ENCODE measurements at places on chromosomes 12 and 14.

- DNase-seq, result no peak
These were observed 26.8 kb downstream of the RIC8B start for GRCh38 chr12:106801167-106801708.

DNA sequence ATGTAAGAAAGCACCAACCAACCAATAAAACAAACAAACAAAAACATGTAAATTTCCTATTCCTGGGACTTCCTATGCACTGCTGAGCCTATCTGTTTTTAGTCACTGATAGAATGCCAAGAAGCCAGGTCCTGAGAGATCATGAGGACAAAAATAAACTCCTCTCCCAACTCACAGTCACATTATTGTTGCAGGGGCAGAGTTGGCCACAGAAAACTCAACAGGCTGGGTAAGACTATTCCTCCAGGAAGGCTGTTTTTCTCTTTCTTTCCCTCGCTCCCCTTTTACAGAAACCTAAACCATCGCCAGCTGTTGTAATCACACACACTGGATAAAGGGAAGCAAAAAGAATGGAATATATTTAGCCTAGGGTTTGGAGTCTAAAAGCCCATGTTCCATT is 55.8 kb upstream of the METAP2 start:
- no peak for DNase-seq

DNA sequence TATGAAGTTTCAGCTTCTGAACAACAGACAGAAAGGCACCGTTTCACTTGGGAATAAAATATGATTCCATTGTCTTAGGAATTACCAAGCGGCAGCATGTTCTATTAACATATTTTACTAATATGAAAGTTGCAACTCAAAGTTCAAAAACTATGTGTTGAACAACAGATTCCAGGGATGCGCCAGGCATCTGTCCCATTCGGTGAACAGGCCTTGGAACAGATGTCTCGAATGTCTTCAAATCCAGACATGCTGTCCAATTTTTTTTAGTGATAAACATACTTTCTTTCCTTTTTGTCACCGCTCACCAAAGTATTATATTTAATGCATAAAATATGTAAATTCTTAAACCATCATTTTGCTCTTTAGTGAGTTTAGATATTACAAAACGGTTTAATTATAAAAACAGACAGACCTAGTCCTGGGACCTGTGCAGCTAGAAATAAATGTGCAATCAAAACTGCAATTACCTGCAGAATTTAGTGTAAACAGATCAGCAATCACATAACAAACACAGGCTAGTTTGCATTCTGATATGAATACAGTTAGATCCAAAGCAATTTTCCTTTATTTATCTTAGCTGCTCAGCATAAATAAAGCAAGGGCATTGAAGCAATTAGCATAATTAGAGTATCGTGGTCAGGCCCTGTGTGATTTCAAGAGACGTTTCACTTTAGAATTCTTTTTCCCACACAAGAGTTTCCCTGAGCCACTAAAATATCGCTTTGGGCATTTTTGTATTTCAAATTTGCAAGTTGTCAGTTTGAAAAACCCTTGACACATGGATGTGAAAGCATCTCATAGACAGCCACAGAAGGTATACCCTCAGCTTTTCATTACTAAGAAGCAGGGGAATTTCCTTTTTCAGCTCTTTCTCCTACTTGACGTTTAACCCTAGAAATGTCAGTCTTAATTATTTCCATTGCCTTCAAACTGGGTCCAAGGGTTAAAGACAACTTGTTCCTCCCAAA is 420.8 kb downstream of the EGLN3 start:
- no peak for DNase-seq

- DNase-seq, result no peak
These were observed 16.3 kb upstream of the BEGAIN start for GRCh38 chr14:100603341-100604120.

GRCh38 chr12:13504074-13504473 is 307.5 kb downstream of the EMP1 start:
- no peak for DNase-seq

DNA sequence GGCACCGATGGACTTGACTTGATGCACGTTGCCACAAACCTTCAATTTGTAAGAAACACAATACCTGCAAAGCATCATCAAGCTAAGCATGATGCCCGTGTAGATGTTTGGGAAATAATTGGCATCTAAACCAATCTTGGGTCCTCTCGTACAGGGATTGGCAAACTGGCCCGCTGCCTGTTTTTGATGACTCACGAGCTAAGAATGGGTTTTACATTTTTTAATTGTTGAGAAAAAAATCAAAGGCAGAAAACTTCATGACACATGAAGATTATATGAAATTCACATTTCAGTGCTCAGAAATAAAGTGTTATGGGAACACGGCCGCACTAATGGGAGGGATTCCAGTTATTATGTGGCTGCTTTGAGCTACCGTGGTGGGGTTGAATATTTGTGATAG is 10.9 kb downstream of the MTA1 start:
- DNase-seq, result no peak

DNA sequence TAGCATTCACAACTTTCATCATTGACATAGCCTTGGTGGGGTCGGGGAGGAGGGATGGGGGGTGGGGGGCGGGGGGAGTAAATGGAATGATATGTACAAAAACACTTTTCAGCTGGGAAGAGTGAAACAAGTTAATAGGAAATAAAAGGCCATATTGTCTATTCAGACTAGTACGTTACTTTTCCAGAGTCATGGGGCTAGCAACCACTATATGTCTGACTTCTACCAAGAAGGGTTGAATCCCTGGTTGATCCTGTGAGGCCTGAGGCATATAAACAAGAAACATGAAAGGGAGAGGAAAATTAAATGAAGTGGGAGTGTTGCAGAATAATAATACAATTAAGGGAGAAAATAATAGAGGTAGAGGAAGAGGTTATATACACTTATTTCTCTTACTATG is 225.5 kb downstream of the ERC1 start:
- no peak for DNase-seq

All from WERI-Rb-1 (cell line).